ENCODE measurements at places on chromosomes 4 and X. TPM values are rescaled to one million over a fixed set of nuclear protein-coding genes. Genes with fewer than 3 reads are reported as not detected.

DNA sequence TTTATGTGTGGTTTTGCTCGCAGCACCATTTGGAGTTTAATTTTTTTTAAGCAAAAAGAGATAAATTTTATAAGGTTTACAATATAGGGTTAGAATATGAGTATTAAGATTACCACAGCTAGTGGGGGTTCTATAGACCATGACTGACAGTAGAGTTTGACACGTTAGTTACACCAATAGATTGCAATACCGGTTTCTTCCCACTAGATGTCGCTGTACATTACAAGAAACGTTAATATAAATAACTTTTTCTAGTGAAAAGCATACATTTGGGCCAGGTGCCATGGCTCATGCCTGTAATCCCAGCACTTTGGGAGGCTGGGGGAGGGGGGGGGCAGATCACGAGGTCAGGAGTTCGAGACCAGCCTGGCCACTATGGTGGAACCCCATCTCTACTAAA lies 433.6 kb downstream of the MAGEB5 start:
- peak; percentile 6 for DNase-seq

GRCh38 chrX:24566240-24566639 lies 80.9 kb downstream of the PCYT1B start:
- no peak for DNase-seq

GRCh38 chr4:41154010-41154813 lies 60.1 kb downstream of the APBB2 start:
- no peak for DNase-seq

The CXorf49 gene
- total RNA-seq, result not detected

DNA sequence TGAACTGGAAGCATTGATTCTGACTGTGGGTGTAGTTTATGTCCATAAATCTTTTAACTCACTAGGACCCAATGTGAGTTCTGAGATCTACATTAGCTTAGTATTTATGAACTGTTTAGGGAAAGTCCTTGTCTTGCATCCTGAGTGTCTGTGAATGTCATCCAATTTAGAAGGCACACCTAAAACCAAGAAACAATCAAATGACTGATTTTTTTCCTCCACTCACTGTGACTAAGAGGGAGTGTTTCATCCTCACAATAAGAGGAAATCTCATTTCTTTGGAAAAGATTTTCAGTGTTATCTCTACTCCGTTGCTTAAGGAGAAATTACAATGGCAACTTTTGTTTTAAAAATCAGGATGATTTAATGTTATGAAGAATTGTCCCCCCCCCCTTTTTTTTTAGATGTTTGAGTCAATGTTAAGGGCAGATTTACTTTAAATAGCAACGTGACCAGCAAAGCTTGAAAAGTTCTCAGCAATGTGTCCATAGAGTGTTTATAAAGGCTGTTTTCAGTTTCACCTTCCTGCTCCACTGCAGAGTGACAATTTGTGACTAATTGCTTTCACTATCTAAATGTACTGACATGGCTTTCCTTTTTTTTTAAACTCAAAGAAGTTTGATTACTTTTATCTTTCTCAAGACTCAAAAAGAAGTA lies 173.0 kb downstream of the SPCS3 start:
- DNase-seq, result peak; percentile 53

The CD40LG gene
- not detected for total RNA-seq

The LUZP4 gene
- total RNA-seq, result not detected

The ZBED1 gene
- total RNA-seq, result 42.0 TPM

DNA sequence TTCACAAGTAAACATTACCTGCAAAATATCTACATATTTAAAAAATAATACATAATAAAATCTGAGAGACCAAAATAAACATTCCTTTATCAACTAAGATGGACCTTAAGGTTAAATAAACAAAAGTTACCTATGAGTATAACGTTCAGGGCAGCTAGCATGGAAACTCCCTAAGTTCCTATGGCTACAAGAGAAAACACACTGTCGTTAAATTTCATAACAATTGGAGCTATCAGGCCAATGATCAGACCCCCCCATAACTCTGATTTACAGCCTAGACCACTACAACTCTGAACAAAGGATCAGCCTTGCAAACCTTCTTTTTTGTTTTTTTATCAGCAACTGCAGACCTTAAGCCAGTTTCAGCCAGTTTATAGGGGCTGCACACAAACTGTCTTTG lies 1418.4 kb downstream of the PCDH18 start:
- no peak for DNase-seq

GRCh38 chr4:187387739-187388138 lies 607.8 kb upstream of the ZFP42 start:
- DNase-seq, result no peak

Measured in mammary epithelial cell (primary cell).